Stimulated activated CD4-positive, alpha-beta T cell treated with anti-CD3 and anti-CD28 coated beads, Interleukin-15, amount 100 ng/mL, for 1 hour (primary cell): ENCODE measurements at places on chromosomes 6 and 20.

DNA sequence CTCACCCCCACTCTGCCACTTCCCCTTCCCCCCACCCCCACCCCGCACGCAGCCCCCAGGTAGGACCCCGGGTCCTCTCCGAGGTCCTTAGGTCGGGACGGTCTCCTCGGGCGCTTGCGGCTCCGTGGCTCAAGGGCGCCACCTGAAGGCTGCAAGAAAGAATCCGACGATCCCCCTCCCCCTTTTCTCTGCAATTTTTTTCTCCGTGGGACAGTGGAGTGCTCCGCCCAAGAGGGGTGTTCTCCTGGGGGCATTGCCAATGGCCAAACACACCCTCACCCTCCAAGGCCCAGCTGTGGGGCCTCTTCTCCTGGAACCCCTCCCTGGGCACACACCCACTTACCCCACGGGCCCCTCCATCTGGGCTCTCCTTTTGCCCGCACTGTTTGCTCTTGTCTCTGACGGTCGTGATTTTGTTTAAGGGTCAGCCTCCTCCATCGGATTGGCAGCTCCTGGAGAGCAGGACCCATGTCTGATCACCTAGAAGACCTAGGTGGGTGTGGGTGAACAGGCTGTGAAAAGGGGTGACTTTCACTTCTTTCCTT, 1.1 kb upstream of the TMEM74B start:
- no peak for DNase-seq

- no peak for DNase-seq
Observed at GRCh38 chr6:29989211-29989610, 46.9 kb downstream of the HLA-A start.

DNA sequence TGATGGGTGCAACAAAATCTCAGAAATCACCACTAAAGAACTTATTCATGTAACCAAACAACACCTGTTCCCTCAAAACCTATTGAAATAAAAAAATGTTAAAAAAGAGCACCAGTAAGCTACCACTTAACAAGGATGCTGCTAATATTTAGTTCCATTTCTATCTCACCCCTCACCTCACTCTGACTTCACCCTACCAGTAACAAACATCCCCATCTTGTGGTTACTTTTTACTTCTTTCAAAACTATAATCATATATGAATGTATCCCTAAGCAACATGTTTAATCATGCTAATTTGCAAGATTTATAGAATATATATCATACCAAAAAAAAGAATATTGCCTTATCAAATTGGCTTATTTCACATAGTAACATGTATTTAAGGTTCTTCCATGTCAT, 27.4 kb upstream of the SLC24A3 start:
- DNase-seq: no peak

GRCh38 chr6:19399406-19399805, 437.8 kb upstream of the ID4 start:
- no peak for DNase-seq

DNA sequence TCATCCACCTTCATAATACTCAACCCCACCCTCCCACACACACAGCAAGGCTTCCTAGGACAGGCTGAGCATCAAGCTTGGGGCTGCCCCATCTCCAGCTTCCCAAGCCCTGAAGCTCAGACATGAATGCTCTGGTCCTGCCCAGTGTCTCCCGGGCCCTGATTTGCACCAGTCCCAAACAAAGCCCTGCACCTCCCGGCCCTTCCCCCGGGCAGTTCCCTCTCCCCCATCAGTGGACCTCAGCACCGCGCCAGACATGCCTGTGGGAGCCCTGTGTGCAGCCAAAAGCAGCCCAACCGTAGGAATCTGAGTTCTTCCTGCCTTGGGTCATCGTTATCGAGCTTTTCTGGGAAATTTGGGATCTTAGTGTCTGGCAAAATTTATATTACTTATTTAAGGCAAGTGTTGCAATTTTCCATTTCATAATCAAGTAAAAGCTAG, 63.5 kb downstream of the THBS2 start:
- DNase-seq: no peak

- DNase-seq: no peak
Observed at GRCh38 chr6:32700391-32701040, 34.1 kb upstream of the HLA-DQB1 start.

GRCh38 chr20:32363492-32363891, 5.4 kb downstream of the ASXL1 start:
- no peak for DNase-seq

DNA sequence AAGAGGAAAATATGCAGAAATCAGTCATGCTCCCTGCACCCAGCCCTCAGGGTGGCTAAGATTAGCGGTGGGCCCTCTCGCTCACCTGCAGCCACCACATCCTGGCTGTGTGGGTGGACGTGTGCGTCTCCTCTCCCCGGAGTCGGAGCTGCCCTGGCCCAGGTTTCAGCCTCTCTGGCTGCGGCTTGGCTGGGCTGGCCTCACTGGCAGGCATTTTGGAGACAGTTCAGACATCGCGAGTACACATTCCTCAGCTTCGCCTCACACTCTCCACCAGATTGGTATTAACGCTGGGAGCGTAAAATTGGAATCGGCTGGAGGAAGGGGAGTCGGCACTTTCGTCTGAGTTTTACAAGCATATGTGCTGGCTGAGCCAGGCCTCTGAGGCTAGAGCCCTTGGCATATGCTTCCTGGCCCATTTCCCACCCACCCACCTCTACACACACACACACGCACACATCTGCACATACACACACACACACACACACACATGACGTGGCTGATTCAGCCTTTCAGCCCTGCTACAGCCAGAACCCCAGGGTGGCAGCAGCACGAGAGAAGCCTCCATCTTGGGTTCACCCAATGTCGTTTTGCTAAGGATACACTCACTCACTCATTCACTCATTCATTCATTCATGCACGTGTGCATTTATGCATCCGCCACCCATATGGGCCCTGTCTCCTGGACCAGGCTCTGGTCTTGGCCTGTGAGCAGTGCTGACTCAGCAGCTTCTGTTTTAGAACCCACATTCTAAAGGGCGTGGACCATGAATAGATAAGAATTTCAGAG, 42.9 kb downstream of the BCAS4 start:
- DNase-seq: no peak

DNA sequence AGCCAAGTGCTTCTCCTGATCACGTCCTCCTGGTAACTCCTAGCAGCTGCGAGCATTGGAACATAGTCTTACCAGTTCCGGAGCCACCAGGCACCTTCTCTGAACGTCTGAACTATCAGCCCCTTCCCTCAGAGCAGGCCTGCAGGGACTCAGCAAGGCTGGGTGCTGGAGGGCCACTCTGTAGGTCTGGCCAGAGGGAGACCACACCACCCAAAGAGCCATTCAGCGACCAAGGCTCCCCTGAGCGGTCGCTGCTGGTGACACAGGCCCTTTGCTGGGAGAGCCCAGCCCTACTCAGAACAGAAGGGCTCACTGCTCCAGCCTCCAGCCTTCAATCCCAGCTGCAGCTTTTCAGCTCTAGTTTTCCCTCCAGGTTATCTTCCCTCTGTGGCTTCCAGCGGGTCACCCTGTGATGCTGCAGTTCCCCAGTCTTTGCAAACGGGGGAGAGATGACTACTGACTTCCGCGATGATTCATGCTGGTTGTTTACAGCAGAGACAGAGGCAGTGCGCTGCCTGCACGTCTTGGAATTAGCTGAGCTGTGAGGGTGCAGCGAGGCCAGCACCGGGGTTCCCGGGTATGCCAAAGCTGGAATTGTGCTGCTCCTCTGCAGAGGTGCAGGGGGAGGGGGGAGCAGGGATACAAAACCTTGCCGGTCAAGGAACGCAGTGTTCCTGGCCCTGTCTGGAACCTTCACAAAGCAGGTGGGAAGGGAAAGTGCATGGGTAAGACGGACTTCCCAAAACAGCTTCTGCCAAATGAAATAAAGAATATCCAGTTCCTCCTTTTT, 161.4 kb downstream of the LY86 start:
- DNase-seq: no peak

DNA sequence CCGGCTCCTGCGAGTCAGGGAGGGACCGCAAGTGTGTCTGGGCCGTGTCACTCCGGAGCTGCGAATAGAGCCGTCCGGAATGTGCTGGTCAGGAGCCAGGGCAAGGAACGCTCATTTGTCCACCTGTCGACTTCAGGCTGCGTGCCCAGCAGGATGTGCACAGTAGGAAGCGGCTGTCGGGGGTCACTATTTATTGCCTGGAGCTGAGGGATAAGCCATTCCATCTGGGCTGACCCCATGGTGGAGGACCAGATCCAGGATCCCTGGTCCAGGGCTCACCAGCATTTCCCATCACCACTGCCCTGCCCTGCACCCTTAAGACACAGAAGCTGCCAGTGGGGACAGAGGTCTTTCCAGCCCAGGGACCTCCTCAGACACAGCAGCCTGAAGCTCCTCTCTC, 14.7 kb downstream of the NTSR1 start:
- DNase-seq: no peak

DNA sequence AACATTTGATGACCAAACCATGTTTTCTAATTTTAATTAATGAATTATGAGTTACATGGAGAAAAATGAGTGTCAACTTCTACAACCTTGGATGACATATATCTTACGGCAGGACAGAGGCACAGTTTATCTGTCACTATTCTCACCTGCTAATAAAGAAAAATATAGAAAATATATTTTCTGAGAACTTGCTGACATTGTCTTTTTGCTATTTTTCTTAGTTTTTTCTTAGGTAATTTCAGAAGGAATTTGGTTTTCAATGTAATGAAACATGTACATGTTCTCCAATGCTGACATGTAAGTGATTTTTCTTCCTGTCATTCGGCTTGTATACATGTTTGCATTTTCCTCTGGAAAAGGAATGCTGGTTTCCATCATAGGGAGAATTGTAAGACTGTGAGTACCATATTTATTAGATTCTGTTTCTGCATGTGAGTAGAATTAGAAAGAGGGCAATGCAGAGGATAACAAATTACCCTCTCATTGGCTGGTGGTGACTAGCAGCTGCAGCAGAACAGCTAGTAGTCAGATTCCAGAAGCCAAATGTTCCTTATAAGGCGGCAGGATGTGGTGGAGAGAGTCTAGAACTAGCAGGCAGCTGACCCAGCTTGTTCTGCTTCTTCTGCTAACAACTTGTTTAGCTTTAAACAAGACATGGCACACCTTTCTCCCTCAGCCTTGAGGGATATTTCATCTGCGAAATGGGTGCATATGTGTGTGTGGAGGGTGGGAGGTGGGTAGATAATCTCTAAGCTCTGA, 132.8 kb upstream of the SPACA1 start:
- DNase-seq: no peak
